ENCODE measurements at places on chromosomes 6 and 20.

DNA sequence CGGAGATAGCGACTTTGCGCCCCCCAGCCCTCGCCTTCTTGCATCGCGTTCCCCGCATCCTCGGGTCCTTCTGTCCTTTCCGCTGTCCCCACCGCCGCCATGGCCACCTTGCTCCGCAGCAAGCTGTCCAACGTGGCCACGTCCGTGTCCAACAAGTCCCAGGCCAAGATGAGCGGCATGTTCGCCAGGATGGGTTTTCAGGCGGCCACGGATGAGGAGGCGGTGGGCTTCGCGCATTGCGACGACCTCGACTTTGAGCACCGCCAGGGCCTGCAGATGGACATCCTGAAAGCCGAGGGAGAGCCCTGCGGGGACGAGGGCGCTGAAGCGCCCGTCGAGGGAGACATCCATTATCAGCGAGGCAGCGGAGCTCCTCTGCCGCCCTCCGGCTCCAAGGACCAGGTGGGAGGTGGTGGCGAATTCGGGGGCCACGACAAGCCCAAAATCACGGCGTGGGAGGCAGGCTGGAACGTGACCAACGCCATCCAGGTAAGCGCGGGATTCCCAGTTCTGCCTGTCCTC, 401 bp downstream of the SLC32A1 start:
- DNase-seq, result no peak

GRCh38 chr6:15430931-15431405, 185.1 kb downstream of the JARID2 start:
- no peak for DNase-seq

DNA sequence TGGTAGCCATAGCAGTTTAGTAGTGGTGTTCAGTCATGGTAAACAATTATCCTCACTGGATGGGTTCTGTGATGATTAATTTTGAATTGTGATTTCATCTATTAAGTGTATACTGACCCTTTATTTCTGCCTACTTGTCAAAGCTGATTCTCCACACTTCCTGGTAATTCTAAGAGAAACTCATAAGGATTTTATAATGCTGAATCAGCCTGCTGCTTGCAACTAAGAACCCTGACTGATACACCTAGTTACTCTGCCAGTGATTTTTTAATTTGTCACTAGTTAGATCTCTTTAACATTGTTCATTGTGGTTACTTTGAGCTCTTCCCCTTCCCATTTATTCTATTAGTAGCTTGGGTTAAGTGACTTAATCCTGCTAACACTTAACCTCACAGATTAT, 8.6 kb downstream of the CDC40 start:
- no peak for DNase-seq

DNA sequence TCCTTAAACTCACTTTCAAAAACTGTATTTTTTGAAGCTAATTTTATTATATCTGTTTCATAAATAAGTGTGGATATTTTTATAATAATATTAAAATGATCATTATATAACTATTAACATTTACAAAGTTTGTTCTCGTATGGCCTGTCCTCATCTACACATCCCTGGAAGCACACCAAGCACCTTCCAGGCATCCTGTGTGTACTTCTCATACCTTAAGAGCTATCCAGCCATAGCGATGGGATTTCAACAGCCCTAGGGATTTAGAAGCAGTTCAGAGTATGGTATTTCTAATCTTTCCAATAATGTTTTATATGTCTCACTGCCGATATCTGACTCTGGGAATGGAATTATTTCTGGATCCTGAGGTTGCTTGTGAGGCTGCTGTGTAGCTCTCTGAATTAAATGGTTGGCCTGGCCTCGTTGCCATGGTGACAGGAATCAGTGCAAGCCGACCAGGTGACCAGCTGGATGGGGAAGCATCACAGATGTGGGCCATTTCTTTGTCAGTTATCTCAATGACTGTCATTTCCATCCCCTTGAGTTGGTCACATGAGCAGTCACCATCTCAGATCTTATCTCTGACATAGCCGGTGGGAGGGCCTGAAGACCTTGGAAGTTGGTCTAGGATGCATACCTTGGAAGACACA, 265.2 kb upstream of the RIN2 start:
- DNase-seq, result no peak
